ENCODE measurements at places on chromosomes 13 and 19.
A peak's percentile ranks its signal among the peaks of the same experiment; 100 is the strongest.

- no peak for DNase-seq
Observed at GRCh38 chr13:36819739-36820090, 693 bp downstream of the RFXAP start.

DNA sequence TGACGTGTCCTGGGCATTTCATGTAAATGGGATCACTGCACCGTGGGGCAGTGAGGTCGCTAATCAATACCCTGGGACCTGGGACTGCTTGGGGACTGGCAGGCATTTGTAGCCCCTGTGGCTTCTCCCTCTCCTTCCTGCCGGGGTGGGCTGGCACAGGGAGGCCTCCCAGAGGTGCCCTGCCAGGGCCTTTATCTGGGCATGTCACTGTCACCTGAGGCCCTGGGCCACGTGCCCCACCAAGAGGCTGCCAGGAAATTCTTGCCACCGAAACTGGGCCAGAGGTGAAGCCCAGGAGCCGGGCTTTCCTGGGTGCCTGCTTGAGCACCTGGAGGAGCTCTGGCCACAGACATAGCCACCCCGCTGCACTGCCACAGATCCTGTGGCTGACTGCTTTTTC lies 1.8 kb upstream of the NMRK2 start:
- no peak for DNase-seq

DNA sequence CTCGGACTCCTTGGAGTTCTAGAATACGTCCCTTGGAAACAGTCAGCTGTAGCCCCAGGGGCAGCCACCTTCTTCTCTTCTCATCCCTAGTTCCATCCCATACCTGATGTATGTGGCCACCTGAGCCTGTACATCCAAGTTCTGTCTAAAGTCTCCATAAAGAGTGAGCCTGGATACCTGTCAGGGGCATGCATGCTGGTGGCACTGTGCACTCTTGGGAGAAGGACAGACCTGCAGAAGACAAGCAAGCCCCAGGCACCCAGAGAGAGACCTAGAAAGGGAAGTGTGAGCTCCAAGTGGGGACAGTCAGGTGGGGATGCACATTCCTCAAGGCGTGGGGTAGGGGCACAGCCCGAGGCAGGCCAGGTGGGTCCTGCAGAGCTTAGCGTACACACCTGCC lies 21.4 kb downstream of the SIAH3 start:
- peak; percentile 11 for DNase-seq

- no peak for DNase-seq
Observed at GRCh38 chr13:109007946-109008345, 378.5 kb downstream of the MYO16 start.

GRCh38 chr13:107721125-107721869 lies 494.0 kb downstream of the LIG4 start:
- DNase-seq: no peak

DNA sequence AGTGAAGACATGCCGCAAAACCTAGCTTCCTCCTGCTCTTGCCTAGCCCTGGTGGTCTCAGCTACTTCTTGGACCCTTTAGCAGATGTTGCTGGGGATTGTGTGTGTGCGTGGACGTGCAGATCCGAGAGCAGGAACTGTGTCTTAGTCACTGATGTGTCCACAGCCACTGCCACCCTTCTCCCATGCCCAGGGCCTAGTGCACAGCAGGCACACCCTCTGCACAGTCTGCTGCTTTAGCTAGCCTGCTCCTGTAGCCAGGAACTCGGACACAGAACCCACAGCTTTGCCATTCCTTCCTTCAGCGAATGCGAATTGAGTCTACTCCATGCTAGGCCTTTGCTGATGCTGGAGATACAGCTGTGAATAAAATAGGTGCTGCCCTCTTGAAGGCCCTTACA lies 2.3 kb downstream of the CLPTM1 start:
- no peak for DNase-seq

DNA sequence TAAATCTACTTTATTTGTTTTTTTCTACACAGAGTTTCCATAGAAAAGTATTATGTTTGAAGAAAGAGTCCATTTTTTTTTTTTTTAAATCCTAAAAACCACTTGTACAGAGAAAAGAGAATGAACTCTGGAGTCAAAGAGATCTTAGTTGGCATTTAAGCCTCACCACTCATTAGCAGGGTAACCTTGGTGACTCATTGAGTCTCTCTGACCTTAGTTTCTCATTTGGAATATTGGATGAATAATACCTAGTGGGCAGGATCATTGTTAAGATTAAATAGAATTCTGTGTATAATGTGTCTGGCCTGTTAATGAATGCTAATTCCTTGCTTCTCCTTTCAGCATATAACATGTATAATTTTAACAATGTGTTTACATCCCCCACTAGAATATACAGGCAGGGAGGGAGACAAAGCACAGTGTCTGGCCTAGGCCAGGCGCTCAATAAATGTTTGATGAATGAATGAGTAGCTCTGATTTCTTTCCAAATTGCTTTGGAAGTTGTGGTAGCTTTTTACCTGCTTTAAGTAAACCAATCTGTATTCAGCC lies 48.7 kb upstream of the MYCBP2 start:
- no peak for DNase-seq

GRCh38 chr19:45526143-45526542 lies 18.9 kb downstream of the VASP start:
- peak; percentile 73 for DNase-seq

DNA sequence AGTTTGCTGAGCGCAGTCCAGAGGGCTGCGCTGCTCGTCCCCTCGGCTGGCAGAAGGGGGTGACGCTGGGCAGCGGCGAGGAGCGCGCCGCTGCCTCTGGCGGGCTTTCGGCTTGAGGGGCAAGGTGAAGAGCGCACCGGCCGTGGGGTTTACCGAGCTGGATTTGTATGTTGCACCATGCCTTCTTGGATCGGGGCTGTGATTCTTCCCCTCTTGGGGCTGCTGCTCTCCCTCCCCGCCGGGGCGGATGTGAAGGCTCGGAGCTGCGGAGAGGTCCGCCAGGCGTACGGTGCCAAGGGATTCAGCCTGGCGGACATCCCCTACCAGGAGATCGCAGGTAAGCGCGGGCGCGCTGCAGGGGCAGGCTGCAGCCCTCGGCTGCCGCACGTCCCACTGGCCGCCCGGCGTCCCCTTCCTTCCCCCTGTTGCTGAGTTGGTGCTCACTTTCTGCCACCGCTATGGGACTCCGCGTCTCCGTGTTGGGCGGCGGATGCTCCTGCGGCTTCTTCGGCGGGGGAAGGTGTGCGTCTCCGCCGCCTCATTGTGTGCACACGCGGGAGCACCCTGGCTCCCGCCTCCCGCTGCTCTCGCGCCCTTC lies 772 bp downstream of the GPC6 start:
- peak; percentile 88 for DNase-seq

DNA sequence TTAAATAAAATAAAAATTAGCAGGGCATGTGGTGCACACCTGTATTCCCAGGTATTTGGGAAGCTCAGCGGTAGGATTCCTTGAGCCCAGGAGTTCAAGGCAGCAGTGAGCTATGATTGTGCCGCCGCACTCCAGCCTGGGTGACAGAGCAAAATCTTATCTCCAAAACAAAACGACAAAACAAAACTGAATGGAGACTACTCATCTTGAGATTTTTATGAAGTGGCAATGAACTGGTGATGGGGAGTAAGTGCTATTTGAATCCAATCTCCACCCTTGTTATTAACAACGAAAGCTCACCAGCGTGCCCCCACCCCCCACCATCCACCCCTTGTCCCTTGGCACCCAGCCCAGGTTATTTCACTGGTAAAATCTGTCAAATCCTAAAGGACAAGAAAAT lies 45.2 kb upstream of the URI1 start:
- no peak for DNase-seq

- DNase-seq: no peak
Observed at GRCh38 chr19:18306888-18307260, 16.0 kb downstream of the LSM4 start.

DNA sequence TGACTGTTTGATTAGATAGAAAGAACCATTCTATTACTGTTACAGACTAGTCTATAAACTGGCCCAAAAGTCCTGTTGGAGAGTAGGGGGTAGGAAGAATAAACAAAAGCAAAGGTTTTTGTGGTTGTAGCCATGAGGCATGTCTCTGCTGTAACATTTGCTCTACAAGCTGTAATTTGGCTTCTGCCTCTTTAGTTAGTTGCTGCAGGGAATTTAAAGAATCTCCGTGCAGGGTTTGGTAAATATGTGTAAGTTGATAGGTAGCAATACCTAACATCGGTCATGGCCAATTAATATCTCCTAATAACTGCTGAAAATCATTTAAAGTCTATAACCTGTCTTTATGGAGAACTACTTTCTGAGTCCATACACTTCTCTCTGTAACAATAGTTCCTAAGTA lies 13.0 kb downstream of the FPR3 start:
- no peak for DNase-seq

GRCh38 chr19:18593367-18594095 lies 4.9 kb downstream of the REX1BD start:
- DNase-seq: no peak

GRCh38 chr13:79246578-79246949 lies 159.5 kb downstream of the RBM26 start:
- DNase-seq: peak; percentile 45

DNA sequence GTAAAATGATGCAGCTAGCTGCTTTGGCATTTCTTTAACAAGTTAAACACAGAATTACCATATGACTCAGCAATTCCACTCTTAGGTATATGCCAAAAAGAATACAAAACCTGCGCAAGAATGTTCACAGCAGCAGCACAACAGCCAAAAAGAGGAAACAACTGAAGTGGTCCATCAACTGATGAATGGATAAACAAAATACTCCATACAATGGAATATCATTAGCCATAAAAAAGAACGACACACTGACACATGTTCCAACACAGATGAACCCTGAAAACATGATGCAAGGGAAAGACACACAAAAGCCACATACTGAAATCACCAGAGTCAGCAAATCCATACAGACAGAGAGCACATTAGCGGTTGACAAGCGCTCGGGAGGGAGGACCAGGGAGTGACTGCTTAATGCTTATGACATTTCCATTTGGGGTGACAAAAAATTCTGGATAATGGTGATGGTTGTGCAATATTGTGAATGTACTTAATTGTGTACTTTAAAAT lies 3.0 kb downstream of the PCID2 start:
- no peak for DNase-seq

DNA sequence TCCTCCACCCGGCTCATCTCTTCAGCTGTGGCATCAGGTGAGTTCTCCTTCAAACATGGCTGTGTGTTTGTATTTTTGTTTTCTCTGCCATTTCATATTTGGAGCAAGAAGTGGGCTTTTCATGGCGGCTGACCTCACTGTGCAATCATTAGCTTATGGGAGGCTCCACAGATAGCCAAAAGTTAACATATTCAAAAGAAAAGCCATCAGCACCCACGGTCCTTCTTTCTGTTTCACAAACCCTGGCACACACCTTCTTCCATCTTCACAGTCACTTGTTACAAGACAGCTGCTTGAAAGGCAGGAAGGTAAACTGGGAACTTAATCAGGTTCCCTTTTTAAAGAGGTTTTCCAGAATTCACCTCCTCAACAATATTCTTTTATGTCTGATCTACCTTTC lies 69.3 kb upstream of the ATP12A start:
- no peak for DNase-seq

- no peak for DNase-seq
Observed at GRCh38 chr13:82963226-82964099, 918.8 kb downstream of the SLITRK1 start.

GRCh38 chr13:73482556-73482955 lies 423.8 kb downstream of the KLF5 start:
- no peak for DNase-seq

DNA sequence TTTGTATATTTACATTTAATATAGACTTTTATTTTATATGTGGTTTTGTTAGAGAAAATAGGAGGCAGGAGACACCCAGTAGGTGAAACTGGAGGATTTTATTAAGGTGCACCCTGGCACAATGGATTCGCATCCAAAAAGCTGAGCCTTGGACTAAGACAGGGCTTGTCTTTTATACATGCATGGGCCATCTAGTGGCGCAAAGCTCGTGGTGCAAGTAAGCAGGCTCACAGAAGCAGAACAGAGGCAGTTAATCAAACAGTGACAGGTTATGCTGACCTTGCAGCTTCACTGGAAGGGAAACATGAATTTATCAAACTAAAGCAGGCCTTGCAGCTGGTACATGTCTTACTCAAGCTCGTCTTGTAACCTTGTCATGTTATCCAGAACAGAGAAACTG lies 58.8 kb upstream of the ZNF681 start:
- DNase-seq: peak; percentile 16

GRCh38 chr13:75416327-75417011 lies 65.5 kb downstream of the TBC1D4 start:
- DNase-seq: no peak

GRCh38 chr13:78241278-78241919 lies 322.8 kb upstream of the EDNRB start:
- DNase-seq: peak; percentile 30

GRCh38 chr19:13120817-13121216 lies 2.8 kb downstream of the NACC1 start:
- no peak for DNase-seq

DNA sequence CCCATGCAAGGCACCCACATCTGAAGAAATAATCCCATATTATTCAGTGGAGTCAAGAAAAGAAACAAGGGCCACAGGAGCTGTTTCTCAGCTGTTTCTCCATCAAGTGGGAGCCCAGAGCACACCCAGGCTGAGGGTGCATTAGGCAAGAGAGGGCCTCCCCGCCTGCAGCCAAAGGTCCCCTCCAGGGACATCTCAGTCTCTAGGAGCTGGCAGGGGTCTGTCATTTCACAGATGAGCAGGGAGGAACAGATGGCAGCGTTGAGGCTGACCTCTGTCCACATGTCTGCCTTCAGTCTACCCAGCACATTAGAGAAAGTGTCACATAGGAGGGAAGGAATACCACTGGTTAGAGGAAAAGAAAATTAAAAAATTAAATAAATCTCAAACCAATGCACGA lies 157.7 kb downstream of the ZNF536 start:
- DNase-seq: no peak

GRCh38 chr13:55991666-55992065 lies 1149.1 kb upstream of the PRR20A start:
- no peak for DNase-seq

DNA sequence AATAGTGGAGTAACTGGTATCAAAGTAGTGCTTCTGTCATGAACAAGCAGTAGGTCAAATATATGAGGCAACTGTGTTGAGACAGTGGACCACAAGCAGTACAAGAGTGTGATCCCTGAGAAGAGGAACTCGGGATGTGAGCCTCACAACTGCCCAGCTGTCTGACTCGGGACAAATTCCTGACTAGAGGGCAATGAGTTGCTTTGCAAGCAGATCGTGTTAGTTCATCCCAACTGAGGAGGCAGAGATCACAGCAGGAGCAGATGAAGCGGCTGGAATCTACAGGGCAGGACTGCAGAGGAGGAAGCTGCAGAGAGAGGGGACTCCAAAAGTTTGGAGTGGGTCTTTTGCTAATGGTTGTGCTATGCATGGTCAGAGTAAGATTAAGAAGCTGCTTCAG lies 741.1 kb downstream of the DIAPH3 start:
- DNase-seq: no peak
